ENCODE measurements at places on chromosomes 11 and 22. TPM values are rescaled to one million over a fixed set of nuclear protein-coding genes. Genes with fewer than 3 reads are reported as not detected.

B3GAT3 gene
- 32.6 TPM for total RNA-seq

SUSD2 gene
- 200 TPM for total RNA-seq

CD3G gene
- total RNA-seq = 4.0 TPM

VWCE gene
- total RNA-seq = 1.2 TPM

AGBL2 gene
- total RNA-seq = 6.0 TPM

NPAS4 gene
- not detected for total RNA-seq

MMP8 gene
- total RNA-seq = 0.44 TPM

MMP12 gene
- 0.27 TPM for total RNA-seq

MICAL2 gene
- 127 TPM for total RNA-seq

MLC1 gene
- 3.2 TPM for total RNA-seq

KCTD14 gene
- 12.3 TPM for total RNA-seq

RTN4R gene
- total RNA-seq = 9.6 TPM

OTOG gene
- not detected for total RNA-seq

CRYBB3 gene
- total RNA-seq = 0.74 TPM

C11orf16 gene
- total RNA-seq = 5.4 TPM

PHLDA2 gene
- total RNA-seq = 7.2 TPM

ART1 gene
- total RNA-seq = 1.0 TPM

DYNC2H1 gene
- 22.1 TPM for total RNA-seq

ACER3 gene
- 67.2 TPM for total RNA-seq

RIC3 gene
- 12.7 TPM for total RNA-seq

SLC6A5 gene
- not detected for total RNA-seq

ANO5 gene
- 4.8 TPM for total RNA-seq

MS4A14 gene
- total RNA-seq = 19.4 TPM

YIF1A gene
- total RNA-seq = 67.8 TPM

SERGEF gene
- total RNA-seq = 28.4 TPM

NRXN2 gene
- total RNA-seq = 1.7 TPM

ACR gene
- total RNA-seq = 0.62 TPM

TRIM48 gene
- total RNA-seq = not detected

OR52E6 gene
- total RNA-seq = not detected

PPP2R1B gene
- 24.1 TPM for total RNA-seq

CBLIF gene
- not detected for total RNA-seq

GPHA2 gene
- total RNA-seq = not detected

KDM2A gene
- total RNA-seq = 80.5 TPM

NEFH gene
- 1.0 TPM for total RNA-seq

SOX6 gene
- 4.8 TPM for total RNA-seq

HOATZ gene
- 15.0 TPM for total RNA-seq

GNAZ gene
- total RNA-seq = 2.4 TPM

PNPLA3 gene
- 6.9 TPM for total RNA-seq

MYRF gene
- 37.9 TPM for total RNA-seq

ELMOD1 gene
- 1.8 TPM for total RNA-seq

AIFM3 gene
- 12.3 TPM for total RNA-seq

APOA1 gene
- total RNA-seq = 3.7 TPM

OR51B2 gene
- not detected for total RNA-seq

OR10D3 gene
- not detected for total RNA-seq

SLC25A18 gene
- total RNA-seq = 0.50 TPM

TNNI2 gene
- 17.7 TPM for total RNA-seq

SEPTIN3 gene
- 2.5 TPM for total RNA-seq

MPEG1 gene
- total RNA-seq = 48.9 TPM

CREB3L1 gene
- total RNA-seq = 40.5 TPM

ALX4 gene
- not detected for total RNA-seq

CDC42EP1 gene
- total RNA-seq = 46.0 TPM

FOSL1 gene
- total RNA-seq = 2.2 TPM

Data from lower lobe of right lung (tissue), 2 donors.